NCI-H1436 treated with DMSO at 0.1 percent for 48 hours (cell line): ENCODE measurements at places on chromosomes 16 and 17.
A peak's percentile ranks its signal among the peaks of the same experiment; 100 is the strongest.

- DNase-seq: no peak
Observed at GRCh38 chr17:30848021-30848420, 16.3 kb downstream of the ATAD5 start.

DNA sequence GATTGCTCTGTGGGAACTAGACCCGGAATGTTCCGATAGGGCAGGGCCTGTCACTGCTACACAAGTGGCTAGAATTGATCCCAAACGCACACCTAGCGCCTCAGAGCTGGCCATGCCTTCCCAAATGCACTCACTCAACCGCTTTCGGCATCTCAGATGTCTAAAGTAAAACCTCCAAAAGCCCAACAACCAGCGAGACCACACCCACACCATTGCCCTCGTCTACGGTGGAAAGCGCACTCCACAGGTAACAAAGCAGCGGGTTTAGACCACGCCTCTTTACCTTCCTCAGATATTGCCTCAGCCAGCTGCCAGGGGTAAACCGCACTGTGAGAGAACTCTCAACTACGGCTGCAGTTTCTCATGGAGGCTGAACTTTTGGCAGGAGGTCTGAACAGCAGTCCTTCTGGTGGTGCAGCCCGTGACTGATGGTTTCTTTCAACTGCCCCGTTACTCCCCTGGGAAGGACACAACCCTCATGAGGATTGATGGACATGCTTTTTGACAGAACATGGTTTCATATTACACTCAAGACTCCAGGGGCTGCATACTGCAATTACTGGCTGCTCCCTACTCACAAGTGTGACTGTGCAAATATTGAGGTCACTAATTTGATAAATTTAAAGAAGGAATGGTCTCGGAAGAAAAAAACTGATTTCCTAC is 34.5 kb downstream of the USP7 start:
- DNase-seq: peak; percentile 71

GRCh38 chr16:8044796-8045195 is 545.5 kb downstream of the TMEM114 start:
- no peak for DNase-seq

GRCh38 chr17:76053246-76054111 is 18.8 kb downstream of the SRP68 start:
- DNase-seq: no peak

DNA sequence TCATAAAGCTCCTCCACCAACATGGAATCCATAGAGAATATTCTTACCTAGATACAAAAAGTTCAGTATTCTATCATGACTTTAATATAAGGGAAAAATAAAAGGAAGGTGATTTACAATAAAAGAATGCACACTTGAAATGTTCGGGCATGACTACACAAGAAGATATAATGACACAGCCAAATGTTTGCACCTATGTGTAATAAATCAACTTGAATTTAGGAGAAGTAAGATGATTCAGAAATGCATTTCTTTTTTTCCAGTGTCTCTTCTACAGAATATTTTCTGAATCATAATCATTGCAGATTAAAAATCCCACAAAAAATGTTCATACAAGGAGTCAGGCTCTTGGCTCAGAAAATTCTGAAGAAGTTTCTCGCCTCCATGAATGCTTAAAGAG is 404.0 kb upstream of the HSBP1 start:
- DNase-seq: no peak

DNA sequence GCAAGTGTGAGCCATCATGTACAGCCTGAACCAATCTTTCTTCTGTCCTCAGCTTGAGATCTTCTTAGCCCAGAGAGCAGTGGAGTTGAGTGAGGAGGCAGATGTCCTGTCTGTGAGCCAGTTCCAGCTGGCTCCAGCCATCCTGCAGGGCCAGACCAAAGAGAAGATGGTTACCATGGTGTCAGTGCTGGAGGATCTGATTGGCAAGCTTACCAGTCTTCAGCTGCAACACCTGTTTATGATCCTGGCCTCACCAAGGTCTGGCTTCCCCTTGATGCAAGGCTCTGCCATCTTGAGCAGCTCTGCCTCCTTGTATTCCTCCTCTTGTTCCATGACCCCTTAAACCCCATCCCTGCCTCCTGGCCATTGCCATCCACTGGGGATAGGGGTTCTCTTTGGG is 9.6 kb downstream of the CDK5RAP3 start:
- DNase-seq: no peak

DNA sequence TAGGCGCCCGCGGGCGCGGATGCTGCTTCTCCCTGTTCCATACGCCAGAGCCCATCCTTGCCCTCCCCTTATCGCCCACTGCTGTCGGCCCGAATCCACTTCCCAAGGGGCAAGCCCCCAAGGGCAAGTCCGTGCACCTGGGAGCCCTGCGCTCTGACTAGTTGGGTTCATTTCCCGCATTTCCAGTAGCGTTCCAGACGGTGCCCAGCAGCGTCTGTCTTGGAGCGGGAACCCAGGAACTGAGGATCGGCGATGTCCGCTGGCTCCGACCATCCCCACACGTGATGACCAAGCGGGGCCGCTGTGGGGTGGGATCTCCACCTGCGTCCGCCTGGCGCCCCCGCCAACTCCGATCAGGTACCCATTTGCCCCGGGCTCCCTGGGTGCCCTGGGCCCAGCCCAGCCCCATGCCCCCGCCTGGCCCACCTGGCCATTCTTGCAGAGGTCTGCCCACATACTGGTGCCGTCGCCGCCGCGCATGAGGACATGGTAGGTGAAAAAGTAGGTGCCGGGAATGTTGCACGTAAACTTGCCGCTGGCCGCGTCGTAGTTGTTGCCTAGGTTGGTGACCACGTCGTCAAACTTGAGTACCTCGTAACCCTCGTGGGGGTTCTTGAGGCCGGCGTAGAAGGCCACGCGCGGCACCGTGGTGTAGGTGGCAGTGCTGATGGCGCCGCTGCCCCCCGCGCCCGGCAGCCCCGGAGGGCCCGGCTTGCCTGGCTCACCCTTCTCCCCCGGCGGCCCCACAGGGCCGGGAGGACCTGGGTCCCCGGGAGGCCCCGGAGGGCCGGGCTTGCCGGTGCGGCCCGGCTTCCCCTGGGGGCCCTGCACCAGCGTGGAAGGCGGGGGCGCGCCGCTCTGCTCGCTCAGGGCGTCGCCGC is 837 bp downstream of the C1QL1 start:
- no peak for DNase-seq

GRCh38 chr17:19768046-19768782 is 20.1 kb upstream of the ALDH3A1 start:
- no peak for DNase-seq

DNA sequence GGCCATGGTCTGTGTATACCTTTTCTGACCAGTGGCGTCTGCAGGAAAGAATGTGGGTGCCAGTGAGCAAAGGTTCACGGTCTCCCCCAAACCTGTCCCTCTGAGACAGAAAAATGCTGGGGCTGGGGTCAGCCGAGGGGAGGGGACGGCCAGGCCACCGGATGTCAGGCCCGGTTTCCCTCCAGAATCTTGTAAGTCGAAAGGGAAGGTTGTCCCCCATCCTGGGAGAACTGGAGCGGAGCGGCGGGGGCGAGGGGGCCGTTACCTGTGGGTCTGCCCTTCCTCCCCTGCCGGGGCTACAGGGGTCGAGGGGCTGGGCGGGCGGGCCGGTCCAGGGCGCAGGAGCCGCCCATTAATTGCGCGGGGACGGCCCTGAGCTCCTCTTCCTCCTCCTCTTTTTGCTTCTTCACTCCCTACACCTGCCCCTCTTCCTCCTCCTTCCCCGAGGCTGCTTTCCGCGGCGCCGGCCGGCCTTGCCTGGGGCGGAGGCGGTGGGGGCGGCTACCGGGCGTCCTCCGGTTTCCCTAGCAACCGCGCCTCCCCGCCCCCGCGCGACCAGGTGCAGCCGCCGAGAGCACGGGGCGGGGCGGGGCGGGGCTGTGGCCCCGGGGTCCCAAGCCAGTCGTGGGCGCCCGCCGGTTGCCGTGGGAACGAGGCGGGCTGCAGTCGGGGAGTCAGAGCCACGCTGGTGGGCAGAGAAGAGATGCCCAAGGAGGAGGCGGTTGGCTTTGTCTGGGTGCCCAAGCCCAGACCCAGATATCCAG is at the start of gene MARCHF10:
Gene MARCHF10 (minus strand): TSS at position 503 of the 764 bp plus-strand sequence. CDS start 6,579 bp downstream, outside the sequence.
- peak; percentile 67 for DNase-seq

DNA sequence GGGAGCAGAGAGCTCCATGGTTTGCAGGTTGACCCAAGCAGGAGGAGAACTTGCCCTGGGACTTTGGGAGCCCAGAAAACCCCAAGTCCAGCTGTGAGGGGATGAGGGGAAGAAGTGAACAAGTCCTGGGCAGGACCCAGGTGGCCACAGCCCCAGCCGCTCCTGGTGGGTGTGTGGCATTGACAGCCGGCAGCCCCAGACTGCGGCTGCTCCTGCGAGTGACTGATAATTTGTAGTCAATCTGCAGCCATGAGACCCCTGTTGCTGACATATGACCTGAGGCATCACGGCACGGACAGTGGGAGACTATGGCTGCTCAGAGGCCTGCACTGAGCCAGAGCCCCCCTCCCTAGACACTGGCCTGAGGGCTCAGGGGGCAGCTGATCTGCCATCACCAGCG is 66.4 kb downstream of the PRMT7 start:
- DNase-seq: no peak

DNA sequence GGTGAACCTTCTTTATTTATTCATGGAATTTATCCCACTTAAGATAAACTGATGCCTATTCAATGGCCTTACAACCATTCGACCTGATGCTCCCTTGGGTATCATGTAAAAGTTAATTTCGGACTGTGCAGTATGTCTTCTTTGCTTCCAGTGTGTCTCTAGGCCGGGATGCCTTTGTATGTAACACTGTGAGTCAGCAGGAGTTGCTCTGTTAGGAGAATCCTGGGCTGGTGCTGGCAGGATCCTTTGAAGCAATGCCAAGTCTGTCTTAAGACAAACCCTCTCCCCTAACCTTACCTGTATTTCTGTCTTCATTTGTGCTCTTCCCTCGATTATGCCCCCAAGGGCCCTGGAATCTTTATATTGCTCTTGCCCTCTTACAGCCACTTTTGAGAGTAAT is 37.9 kb upstream of the ABCA8 start:
- no peak for DNase-seq

DNA sequence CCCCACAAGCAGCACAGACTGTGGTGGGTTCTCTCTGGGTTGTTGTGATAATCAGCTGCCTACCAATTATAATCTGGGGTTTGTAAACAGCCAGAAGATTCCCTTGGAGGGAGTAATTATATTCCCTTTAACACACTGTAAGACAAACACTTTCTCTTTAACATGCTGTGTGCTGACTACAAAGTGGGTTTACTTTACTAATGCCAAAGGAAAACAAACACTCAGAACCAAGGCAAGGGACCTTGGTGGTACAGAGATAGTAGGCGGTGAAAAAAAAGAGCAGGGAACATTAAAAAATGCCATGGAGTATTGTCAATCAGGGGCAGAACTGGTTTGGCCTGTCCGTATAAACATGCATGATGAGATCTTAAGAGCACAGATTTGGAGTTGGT is 3.0 kb upstream of the VAT1L start:
- DNase-seq: no peak

GRCh38 chr16:28182183-28182582 is 29.6 kb downstream of the XPO6 start:
- no peak for DNase-seq

- DNase-seq: no peak
Observed at GRCh38 chr16:87881324-87882200, 12.3 kb upstream of the SLC7A5 start.

DNA sequence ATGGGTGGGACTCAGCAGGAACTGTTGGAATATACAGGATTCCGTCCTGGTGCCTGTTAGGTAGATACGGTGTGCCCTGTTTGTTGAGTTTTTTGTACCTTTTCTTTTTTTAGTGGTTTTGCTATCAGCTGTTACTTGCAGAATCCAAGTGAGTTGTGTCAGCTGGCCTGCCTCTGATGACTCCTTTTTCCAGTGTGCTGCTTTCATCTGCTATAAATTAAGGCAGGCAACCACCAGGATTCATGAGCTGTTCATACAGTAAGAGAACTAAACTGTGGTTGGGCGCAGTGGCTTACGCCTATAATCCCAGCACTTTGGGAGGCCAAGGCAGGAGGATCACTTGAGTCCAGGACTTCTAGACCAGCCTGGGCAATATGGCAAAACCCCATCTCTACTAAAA is 79.9 kb downstream of the WNT3 start:
- DNase-seq: no peak

- no peak for DNase-seq
Observed at GRCh38 chr16:89349947-89350633, 132.6 kb downstream of the ZNF778 start.

- no peak for DNase-seq
Observed at GRCh38 chr16:84007965-84008364, 34.6 kb downstream of the SLC38A8 start.

GRCh38 chr17:8016632-8017424 is 14.4 kb downstream of the GUCY2D start:
- peak; percentile 39 for DNase-seq

DNA sequence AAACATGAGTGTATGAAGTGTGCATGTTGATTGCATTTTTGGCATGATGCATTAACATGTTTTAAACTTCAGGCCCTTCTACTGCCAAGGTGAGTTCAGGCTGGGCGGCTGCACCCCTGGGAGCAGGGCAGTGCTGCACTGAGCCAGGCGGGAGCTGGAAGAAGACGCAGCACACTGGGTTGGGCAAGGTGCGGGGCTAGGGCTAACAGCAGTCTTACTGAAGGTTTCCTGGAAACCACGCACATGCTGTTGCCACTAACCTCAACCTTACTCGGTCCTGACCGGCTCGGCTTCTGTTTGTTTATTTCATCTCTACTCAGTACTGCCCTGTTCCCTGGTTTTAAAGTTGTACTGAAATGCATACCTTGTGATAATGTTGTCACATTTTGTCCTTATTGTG is 61.0 kb downstream of the MAP2K4 start:
- no peak for DNase-seq

DNA sequence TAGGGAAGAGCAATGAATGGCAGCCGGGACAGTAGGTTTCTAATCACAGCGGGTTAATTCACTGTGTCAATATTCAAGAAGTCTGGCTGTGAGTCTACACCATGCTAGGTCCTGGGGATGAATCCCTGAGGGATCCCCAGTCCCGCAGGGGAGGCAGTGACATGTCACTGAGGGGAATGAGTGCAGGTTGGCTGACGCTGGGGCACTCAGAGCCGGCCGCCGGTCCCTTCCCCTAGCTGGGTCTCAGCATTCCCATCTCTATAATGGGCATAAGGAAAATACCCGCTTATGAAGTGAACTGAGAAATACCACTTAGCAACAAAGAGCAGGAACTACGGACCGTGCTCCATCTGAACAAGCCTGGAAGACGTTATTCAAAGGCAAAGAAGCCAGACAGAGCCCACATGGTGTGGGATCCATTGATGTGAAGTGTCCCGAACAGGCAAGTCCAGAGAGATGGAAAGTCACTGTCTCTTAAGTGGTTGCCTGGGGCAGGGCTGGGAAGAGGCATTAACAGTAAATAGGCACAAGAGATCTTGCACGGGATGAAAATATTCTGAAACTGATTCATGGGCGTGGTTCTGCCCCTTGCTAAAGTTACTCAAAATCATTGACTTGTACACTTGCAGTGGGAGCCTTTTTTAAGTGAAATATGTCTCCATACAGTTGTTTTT is 31.9 kb downstream of the PPL start:
- DNase-seq: no peak

DNA sequence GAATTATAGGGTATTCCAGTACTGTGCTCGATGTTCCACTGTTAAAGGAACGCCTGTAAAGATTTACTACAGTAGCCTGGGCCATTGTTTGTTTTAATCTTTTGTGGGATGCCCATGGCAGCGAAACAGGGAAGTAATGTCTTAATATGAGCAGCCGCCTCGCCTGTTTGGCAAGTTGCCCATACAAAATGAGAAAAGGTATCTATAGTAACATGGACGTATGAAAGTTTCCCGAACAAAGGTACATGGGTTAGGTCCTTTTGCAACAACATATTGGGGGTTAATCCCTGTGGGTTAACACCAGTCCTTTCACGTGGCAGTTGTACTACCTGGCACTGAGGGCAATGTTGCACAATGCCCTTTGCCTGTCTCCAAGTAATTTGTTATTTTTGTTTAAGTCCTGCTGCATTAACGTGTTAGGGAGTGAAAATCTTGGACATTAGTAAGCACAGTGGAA is 21.1 kb upstream of the TMC5 start:
- DNase-seq: no peak
